ENCODE measurements at places on chromosomes 12 and 14.
A peak's percentile ranks its signal among the peaks of the same experiment; 100 is the strongest.

- no peak for DNase-seq
Measured at GRCh38 chr12:12819752-12820311, 6.7 kb downstream of the DDX47 start.

GRCh38 chr12:99154216-99154982, 493.2 kb upstream of the GARIN6 start:
- DNase-seq: no peak

DNA sequence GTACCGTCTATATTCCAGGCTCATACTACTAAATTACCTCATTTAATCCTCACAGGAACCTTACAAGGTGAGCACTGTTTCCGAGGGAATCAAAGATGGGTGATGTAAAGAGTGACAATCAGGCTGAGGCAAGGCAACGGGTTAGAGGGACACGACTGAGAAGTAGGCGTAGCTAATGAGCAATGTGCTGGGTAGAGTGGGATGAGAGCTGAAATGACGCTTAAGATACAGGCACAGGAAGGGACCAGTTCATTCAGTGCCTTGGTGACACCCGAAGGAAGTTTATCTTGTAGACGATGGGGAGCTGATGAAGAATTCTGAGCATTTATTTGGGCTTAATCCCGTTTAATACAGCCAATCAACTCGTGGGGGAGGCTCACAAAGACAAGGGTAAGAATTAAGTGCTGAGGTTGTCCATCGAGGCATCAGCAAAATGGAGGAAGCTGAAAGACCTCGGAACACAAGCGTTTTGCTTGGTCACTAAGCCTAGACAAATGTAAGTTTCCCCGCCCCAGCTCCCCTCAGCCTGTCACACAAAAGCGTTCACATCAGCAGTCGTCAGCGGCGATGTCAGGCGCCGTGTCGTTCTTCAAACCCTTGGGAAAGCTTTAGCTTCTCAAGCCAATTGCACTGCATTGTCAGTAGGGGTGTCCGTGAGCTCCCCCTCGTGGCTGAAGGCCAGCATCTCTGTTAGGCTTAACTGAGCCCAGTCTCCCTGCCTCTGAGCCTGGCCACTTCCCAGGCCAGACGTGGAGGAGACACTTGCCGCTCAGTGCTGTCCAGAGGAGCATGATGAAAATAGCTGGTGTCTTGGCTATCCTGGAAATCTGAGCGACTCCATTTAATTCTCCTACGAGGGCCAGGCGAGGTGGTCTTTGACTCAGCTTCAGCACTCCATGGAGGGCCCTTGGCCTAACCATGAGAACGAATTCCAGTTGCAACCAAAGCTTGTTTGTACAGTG, 288.5 kb upstream of the G2E3 start:
- peak; percentile 36 for DNase-seq

DNA sequence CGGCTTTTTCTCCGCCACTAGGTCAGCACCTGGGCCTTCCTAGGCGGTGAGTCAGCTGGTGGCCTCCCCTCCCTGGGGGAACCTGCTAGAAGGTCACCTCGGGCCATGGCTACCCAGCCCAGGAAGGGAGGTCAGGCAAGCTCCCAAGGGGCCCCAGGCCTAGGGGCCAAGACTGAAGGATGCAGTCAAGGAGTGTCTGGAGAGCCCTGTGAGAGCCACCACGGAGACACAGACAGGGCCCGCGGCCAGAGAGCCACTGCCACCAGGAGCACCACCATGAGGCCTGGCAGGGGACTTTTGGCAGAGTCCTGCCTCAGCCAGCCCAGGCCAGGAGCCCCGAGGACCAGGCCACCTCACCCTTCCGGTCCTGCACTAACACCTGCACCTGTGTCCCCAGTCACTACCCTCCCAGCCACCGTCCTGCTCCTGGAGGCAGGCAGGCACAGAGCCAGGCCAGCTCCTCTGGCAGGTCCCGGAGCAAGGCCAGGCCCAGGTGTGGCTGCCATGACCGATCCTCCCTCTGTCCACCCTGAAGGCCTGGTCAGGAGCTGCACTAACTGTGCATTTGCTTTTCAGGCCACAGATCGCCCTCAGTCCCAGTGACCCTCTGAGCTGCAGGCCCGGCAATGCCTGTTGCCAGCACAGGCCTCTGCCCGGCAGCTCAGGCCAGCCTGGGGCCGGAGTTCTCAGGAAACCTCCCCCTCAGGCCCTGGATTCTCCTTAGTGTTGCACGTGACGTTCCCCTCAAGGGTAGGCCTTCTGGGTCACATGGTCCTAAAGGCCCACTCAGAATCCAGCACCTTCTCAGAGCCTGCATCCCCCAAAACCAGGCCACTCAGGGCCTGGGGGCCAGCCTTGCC, 6.9 kb downstream of the PHETA1 start:
- DNase-seq: no peak

DNA sequence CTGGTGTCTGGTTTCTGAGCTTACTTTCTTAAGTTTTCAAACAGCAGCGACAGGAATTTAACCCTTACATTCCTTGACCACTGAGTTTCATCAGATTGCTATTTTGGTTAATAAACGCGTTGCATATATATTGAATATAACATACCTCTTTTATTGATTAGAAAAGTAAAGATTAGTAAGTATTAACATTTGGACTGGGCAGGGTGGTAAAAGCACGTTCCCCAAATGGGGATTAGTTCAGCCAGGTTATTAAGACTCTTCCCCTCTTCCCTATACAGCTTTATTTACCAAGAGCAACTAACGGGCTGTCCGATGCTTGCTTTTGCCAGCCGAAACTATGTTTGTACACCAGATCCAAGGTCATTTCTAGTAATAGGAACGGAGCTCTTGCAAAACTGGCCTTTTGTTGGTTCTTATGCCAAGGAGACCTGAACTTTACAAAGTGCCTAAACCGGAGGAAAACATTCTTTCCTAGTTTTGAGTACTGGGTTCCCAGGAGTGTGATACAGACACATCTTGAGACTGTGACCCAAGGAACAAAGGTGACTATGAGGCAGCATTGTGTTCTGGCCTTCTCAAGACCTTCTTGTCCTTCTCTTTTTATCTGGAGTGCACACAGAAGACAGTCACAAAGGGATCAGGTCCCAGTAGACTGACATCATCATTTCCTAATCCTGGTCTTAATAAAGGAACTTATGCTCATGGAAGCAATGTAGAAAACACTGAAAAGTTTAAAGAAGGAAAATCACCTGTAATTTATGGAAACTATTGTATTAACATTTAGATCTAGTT, 2.6 kb downstream of the GLRX5 start:
- DNase-seq: no peak

DNA sequence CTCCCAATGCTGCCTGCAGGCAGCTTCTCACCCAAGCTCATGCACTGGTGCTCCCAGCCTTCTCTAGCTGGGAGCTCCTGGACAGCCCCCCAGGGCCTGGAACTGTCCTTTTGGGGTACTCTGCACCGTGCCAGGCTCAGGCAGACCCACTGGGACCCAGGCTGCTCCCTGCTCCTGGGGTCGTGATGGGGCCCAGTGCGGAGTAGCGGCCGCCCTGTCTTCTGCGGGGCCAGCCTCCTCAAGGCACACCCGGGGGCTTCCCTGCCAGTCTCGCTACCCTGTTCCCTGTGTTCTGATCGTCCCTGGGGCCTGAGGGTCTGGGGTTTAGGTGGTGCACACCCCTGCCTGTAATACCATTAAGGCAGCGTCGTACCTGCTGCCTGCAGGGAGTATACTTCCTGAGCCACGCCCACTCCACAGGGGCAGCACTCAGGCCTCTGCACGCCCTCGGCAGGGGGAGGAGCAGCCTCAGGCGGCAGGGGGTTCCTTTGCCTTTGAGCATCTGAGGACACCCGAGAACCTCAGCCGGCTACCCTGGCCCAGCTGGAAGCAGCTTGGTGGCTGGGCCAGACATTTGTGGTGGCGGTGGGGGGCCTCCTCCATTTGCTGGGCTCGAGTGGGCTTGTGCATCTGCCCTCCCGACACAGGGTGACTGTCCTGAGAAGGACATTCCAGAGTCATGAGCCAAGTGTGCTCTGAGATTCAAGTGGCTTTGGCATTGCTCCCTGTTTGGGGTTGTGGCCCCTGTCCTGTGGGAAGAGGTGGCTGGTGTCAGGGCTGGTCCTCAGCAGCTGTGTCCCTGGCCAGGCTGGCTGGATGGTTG, 9.2 kb upstream of the CRIP2 start:
- no peak for DNase-seq

DNA sequence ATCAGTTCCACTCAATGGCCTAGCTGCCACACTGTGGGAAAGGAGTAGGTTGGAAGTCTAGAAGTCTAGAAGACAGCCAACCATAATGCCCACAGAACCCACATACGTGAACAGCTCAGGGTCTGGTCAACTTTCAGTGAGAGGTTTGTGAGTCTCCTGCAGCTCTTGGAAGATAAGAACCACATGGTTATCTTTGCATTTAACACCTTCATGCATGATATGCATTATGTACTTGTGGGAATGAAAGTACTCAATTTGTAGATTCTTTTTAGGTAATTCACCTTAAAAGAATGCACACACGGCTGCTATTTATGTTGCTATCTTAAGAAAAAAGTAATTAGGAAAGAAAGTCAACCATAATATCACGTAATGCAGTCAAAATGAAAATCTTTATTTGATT, 126.7 kb downstream of the ESRRB start:
- no peak for DNase-seq

- no peak for DNase-seq
Measured at GRCh38 chr12:84793558-84794367, 118.8 kb downstream of the SLC6A15 start.

DNA sequence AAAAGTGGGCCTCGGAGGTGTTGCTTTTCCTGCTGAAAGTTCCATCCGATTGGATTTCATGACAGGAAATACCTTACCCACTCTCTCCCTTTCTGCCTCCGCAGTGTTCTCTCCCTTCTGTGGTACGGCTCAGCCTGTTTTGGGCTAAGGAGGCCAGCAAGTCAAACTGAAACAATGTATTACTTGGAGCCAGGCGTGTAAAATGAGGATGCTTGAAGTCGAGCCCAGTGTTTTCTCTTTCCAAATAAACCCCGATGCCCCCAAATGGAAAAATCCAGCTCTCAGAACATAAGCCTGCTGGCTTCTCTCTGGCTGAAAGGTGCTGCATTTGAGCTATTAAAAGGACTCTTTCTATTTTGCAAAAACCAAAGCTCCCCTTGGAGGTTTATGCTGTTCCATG, 124.7 kb downstream of the ZNF664 start:
- no peak for DNase-seq

DNA sequence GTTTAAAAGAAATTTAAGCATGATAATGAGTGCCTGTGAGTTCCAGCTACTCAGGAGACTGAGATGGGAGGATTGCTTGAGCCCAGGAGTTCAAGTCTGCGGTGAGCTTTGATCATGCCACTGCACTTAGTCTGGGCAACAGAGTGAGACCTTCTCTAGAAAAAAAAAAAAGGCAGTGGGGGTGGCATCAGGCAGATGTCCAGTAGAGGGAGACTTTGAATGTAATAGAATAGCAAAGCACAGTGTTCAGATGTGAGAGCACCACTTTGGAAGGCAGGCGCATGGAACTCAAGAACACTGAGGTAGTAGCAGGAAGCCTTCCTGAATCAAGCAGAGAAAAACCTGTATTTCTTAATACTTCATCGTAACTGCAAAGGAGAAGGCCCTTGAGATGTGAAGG, 394.5 kb upstream of the GARIN6 start:
- no peak for DNase-seq

DNA sequence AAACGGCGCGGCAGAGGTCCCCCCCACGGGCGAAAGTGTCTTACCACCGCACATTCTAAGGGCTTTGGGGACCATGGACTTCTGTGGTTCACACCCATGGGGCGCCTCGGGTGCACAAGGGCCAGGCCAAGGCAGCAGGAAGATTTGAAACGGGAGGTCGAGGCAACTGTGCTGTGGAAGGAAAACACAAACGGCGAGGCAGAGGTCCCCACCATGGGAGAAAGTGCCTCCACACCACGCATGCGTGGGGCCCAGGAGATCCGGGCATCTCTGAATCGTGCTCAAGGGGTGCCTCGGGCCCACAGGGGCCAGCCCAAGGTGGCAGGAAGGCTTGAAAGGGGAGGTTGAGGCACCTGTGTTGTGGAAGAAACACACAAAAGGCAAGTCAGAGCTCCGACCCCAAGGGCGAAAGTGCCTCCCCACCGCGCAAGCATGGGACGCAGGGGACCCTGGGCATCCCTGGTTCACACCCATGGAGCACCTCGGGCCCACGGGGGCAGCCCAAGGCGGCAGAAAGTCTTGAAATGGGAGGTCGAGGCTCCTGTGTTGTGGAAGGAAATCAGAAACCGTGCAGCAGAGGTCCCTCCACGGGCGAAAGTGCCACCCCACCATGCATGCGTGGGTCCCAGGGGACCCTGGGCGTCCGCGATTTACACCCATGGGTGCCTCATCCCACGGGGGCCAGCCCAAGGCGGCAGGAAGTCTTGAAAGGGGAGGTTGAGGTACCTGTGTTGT, 371.0 kb downstream of the ALG10 start:
- DNase-seq: no peak

- DNase-seq: no peak
Measured at GRCh38 chr12:45324391-45324790, 108.5 kb downstream of the ANO6 start.

DNA sequence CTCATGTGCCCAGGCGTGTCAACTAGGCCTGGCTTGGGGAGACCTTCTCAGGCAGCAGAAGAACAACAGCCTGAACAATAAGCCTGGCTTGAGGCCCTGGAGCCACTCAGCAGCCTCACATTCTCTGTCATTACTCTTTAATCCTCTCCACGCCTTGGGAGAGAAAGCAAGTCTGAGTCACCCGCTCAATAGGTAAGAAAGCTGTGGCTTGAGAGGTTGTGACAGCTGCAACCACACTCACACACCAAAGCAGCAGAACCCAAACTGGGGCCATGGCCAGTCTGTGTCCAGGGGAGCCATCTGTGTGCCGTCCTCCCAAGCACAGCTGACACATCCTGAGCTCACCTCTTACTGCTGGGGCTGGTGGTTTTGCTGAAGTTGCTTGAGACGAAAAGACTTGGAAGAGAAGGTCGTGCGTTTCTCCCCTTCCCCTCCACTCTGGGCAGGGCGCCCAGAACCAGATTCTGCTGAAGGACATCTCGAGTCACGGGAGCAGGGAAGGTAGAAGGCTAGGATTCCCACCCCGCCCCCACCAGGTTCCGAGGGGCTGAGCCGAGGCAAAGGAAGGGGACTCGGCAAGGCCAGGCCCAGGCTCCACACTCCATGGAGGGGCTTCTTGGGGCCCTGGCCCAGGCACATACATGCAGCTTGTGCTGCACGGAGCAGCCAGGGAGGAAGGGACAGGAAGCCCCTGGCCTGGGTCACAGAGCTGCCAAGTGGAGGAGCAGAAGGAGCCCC, 5.5 kb downstream of the TMEM63C start:
- no peak for DNase-seq

- peak; percentile 59 for DNase-seq
Measured at GRCh38 chr12:46499901-46500300, 127.3 kb upstream of the SLC38A2 start.
